ENCODE measurements at places on chromosomes 4 and X.

GRCh38 chrX:124010157-124010556 lies 48.7 kb downstream of the STAG2 start:
- H3K4me1 ChIP-seq: peaks cover 14% of the 10 kb centered on the region
- H3K4me3 ChIP-seq: no peak overlapping the region
- H3K27ac ChIP-seq: no peak overlapping the region
- no peaks in the 10 kb centered on the region for H3K27me3 ChIP-seq
- no peak for DNase-seq

GRCh38 chrX:47796433-47796906 lies 40.2 kb upstream of the ZNF81 start:
- no peaks in the 10 kb centered on the region for H3K27me3 ChIP-seq
- H3K4me1 ChIP-seq: no peaks in the 10 kb centered on the region
- DNase-seq: no peak

GRCh38 chr4:134327274-134328122 lies 125.9 kb upstream of the PABPC4L start:
- H3K36me3 ChIP-seq: no peaks in the 10 kb centered on the region
- no peak overlapping the region for H3K4me3 ChIP-seq
- DNase-seq: no peak
- no peaks in the 10 kb centered on the region for H3K27me3 ChIP-seq

- H3K27me3 ChIP-seq: peaks cover 6% of the 10 kb centered on the region
- H3K27ac ChIP-seq: no peak overlapping the region
- DNase-seq: no peak
Observed at GRCh38 chr4:111639120-111639690, 506.0 kb upstream of the FAM241A start.

DNA sequence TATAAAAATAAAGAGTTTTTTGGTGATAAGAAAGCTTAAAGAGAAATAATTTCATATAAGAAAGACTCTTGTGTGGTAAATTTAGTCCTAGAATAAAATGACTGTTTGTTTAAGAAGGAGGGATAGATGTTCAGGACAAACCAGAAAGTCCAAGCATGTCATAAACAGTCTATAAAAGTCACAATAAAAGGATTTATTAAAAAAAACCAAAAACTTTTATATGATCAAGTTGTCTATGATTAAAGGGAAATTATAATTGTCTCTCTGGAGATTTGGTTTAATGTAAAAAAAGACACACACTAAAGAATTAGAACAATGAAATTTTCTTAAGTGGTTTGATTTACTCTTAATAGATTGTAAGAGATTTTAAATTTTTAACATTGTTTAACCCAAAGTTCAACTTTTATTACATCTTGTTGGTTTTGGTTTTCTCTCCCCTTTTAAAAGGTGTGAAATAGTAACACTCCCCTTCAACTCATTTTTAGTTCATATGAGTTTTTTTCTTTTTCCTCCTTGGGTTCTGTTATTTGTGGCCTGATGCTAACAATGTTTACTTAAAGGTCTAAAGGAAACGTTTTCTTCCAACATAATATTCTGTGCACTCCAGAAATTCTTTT lies 89.7 kb downstream of the PDHA2 start:
- no peaks in the 10 kb centered on the region for H3K4me1 ChIP-seq
- no peak for DNase-seq
- H3K4me3 ChIP-seq: no peak overlapping the region
- H3K27ac ChIP-seq: no peak overlapping the region
- H3K27me3 ChIP-seq: no peaks in the 10 kb centered on the region

DNA sequence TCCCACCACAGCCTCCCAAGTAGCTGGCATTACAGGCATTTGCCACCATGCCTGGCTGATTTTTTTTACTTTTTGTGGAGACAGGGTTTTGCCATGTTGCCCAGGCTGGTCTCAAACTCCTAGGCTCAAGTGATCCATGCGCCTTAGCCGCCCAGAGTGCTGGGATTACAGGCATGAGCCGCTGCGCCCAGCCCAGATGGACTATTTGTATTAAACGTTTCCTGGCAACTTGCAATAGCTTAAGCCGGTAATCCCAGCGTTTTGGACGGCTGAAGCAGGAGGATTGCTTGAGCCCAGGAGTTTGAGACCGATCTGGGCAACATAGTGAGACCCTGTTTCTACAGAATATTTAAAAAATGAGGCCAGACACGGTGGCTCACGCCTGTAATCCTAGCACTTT lies 18.4 kb downstream of the UBE2K start:
- peaks cover 19% of the 10 kb centered on the region for H3K4me1 ChIP-seq
- no peaks in the 10 kb centered on the region for H3K27me3 ChIP-seq
- no peak for DNase-seq
- peaks cover 11% of the 10 kb centered on the region for H3K36me3 ChIP-seq

GRCh38 chr4:6724421-6725111 lies 8.6 kb downstream of the BLOC1S4 start:
- no peaks in the 10 kb centered on the region for H3K36me3 ChIP-seq
- peaks cover 17% of the 10 kb centered on the region for H3K27me3 ChIP-seq
- H3K4me3 ChIP-seq: peak overlapping the region; percentile 49

DNA sequence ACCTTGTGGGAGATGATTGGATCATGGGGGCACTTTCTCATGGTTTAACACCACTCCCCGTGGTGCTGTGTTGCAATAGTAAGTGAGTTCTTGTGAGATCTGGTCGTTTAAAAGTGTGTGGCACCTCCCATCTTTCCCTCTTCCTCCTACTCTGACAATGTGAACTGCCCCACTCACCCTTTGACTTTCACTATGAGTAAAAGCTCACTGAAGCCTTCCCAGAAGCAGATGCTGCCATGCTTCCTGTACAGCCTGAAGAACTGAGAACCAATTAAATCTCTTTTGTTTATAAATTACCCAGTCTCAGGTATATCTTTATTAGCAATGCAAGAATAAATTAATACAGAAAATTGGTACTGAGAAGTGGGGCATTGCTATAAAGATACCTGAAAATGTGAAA lies 509.6 kb upstream of the CT83 start:
- H3K27ac ChIP-seq: no peak overlapping the region
- H3K4me1 ChIP-seq: no peaks in the 10 kb centered on the region
- no peaks in the 10 kb centered on the region for H3K36me3 ChIP-seq
- no peak for DNase-seq
- no peak overlapping the region for H3K4me3 ChIP-seq

DNA sequence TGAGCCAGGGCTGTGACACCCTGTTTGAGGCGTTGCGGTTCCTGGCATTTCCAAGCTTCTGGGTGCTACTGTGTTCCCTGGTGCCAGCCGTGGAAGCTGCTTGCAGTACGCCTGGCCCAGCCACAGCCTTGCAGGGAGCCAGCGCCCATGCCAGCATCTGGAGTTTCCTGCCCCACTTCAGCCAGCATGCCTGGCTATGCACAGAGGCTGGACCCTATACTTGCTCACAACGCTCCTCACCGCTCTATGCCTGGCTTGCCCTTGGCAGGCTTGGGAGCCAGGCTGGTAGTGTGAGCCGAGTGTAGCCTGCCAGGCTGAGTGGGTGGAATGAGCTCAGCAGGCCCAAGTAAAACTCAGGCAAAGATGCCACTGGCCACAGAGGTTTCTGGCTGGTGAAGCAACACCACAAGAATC lies 22.4 kb downstream of the PRRG1 start:
- H3K4me3 ChIP-seq: no peak overlapping the region
- no peak overlapping the region for H3K27ac ChIP-seq
- H3K27me3 ChIP-seq: no peaks in the 10 kb centered on the region
- peaks cover 6% of the 10 kb centered on the region for H3K36me3 ChIP-seq
- no peak for DNase-seq
- peaks cover 6% of the 10 kb centered on the region for H3K4me1 ChIP-seq

DNA sequence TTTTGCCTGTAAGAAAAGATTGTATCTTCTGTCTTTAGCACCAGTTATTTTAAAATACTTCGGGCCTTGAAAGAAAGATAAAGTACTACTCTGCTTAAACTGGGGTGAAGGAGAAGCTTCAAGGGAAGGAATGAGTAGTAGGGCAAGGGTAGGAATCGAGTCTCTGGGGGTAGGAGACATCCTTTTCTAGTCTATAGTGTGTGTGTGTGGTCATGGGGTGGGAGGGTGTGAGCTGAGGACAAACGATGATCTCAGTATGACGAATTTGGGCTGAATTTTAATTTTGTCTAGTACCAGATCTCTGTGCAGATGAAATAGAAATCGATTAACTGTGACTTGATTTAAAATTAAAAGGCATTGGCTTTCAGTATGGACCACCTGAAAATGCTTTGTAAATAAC lies 3.3 kb upstream of the MYOZ2 start:
- peaks cover 10% of the 10 kb centered on the region for H3K4me1 ChIP-seq
- DNase-seq: no peak
- H3K4me3 ChIP-seq: no peak overlapping the region
- H3K27me3 ChIP-seq: no peaks in the 10 kb centered on the region
- H3K27ac ChIP-seq: no peak overlapping the region
- no peaks in the 10 kb centered on the region for H3K36me3 ChIP-seq

DNA sequence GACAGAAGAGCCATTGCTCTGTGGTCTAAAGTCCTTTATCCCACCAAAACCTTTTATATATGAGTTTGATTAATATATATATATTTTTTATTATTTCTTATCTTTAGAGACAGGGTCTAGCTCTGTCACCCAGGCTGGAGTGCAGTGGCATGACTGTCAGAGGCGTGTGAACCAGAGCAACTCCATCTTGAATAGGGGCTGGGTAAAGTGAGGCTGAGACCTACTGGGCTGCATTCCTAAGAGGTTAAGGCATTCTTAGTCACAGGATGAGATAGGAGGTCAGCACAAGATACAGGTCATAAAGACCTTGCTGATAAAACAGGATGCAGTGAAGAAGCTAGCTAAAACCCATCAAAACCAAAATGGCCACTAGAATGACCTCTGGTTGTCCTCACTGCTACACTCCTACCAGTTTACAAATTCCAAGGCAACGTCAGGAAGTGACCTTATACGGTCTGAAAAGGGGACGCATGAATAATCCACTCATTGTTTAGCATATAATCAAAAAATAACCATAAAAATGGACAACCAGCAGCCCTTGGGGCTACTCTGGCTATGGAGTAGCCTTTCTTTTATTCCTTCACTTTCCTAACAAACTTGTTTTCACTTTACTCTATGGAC lies 10.5 kb downstream of the TBCK start:
- no peak overlapping the region for H3K27ac ChIP-seq
- no peaks in the 10 kb centered on the region for H3K4me1 ChIP-seq
- H3K4me3 ChIP-seq: no peak overlapping the region
- DNase-seq: no peak
- H3K36me3 ChIP-seq: peaks cover 4% of the 10 kb centered on the region
- no peaks in the 10 kb centered on the region for H3K27me3 ChIP-seq

DNA sequence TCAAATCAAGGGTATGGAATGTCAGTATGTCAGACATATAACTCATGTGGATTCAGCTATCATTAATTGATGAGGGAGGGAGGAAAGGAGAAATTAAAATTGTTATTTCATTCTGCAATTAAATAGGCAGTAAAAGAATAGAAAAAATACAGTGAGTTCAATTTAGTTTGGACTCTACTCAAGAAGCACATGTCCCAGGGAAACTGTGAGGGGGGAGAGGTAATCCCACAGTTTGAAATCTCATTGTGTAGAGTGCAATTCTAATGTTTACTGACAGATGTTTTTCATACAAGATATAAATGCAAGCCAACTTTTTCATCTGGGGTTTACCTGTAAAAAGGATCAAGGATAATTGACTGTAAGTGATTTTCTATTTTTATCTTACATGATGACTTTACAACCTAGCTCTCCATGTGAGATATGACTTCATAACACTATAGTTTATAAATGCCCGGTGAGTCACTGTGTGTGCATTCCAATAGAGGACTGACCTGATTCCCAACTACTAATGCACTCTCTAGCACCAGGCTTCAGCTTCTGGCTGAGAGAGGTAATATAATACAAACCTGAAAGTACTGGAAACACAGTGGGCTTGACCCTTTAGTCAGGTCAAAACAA lies 35.2 kb upstream of the SCD5 start:
- H3K27ac ChIP-seq: no peak overlapping the region
- DNase-seq: no peak
- H3K4me3 ChIP-seq: no peak overlapping the region
- peaks cover 32% of the 10 kb centered on the region for H3K36me3 ChIP-seq
- no peaks in the 10 kb centered on the region for H3K27me3 ChIP-seq

DNA sequence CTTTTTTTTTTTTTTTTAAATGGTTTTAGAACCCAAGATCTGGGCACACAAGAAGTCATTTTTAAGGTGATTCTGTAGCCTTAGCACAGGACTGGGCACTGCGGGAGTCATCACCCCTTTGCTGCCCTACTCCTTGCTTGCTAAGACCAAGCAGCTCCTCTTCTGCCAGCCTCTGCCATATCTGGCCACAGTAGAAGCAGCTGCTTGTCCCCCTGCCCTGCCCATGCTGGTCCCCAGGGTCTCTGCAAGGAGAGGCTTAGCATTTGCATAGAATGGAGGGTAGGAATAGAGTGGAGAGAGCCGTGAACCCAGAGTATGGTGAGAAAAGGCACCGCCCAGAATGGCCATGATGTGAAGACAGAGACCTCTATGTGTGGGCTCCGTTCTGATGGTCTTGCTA lies 109.3 kb downstream of the ADRA2C start:
- DNase-seq: no peak
- no peak overlapping the region for H3K27ac ChIP-seq
- peaks cover 90% of the 10 kb centered on the region for H3K27me3 ChIP-seq
- H3K4me3 ChIP-seq: no peak overlapping the region
- peaks cover 15% of the 10 kb centered on the region for H3K4me1 ChIP-seq

DNA sequence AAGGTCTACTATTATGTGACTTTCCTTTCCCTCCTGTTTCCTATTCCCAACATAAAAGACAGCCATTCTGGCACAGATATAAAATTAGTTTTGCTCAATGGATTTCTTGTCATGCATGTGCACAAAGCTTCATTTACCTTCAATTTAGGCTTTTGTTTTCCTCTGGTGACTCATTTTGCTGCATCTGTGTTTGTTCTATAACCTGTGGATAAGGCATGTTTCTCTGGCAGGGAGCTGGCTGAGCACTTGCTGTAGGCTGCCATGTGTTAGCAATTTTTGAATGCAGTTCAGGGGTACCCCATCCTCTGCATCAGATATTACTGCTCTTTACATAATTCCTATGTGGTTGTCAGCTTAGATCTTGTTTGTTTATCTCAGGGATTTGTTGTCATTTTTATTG lies 202.8 kb upstream of the GRID2 start:
- no peak overlapping the region for H3K4me3 ChIP-seq
- H3K27ac ChIP-seq: no peak overlapping the region
- no peak for DNase-seq

- no peak for DNase-seq
- no peaks in the 10 kb centered on the region for H3K4me1 ChIP-seq
- H3K36me3 ChIP-seq: no peaks in the 10 kb centered on the region
- H3K27ac ChIP-seq: no peak overlapping the region
- H3K4me3 ChIP-seq: no peak overlapping the region
Observed at GRCh38 chr4:68995292-68995691, 43.7 kb upstream of the UGT2A3 start.

All from neural crest cell (in vitro differentiated cells).